Fibroblast of skin of abdomen (primary cell): ENCODE measurements at places on chromosomes 1 and 21.

DNA sequence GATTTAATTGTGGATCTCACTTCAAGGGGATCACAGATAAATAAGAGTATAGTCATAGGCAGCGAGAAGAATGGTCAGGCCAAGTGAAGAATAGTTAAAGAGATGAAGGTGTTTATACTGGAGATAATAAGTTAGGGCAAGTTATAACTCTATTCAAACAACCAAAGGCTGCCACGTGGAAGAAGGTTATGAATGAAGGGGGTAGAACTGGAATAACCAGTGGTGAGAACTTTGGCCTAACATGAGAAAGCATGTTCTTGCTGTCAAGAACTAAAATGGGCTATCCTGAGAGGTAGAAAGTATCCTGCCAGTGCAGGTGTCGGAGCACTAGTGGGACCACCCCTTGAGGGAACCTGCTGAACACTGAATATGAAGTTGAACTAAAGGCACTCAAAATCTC is 49.6 kb upstream of the EDEM3 start:
- DNase-seq: no peak

DNA sequence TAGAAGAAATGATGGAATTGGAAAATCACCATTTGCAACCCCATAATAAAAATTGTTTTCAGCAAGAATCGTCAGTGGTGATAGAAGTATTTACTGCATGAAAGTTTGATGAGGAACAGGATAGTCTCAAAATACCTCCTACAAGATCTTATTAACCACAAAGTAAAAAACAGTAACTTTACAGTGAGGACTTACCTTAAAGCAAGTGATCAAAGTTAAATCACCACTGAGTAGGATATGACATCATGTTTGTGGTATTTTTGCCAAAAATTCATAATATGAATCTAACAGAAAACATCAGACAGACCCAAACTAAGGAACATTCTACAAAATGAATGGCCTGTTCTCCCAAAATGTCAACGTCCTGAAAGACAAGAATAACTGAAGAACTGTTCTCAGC is 19.9 kb downstream of the ALDH9A1 start:
- no peak for DNase-seq

GRCh38 chr1:160428655-160429054 is 28.3 kb downstream of the VANGL2 start:
- peak; percentile 54 for DNase-seq

- DNase-seq: peak; percentile 36
Measured at GRCh38 chr1:241499910-241500309, 19.6 kb downstream of the FH start.

- peak; percentile 5 for DNase-seq
Measured at GRCh38 chr21:46518983-46519583, 60.4 kb downstream of the DIP2A start.

DNA sequence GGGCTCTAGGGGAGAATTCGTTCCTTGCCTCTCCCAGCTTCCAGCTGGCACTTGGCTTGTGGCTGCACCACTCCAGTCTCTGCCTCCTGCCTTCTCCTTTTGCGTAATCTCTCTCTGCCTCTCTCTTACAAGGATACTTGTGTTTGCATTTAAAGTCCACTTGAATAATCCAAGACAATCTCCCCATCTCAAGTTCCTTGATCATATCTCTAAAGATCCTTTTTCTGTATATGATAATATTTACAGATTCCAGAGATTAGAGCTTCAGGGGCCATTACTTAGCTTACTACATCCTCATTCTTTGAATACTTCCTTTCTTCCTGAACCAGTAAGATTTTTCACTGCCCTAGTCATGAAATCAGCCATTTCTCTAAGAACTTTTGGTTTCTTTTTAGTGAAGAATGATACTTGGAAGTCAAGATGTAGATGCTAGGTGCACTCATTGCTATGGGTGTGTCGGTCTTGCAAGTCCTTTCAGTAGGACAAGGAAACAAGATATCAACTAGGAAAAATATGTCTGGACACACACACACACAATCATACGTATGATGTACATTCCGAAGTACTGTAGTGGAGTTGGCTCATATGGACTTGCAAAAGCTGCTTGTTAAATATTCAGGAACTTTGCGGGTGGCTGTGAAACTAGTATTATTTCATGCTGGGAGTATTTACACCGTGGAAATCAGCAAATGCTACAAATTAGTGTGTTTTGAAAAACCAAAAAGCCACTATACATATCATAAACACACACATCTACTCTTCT is 20.8 kb upstream of the RLF start:
- peak; percentile 29 for DNase-seq

GRCh38 chr21:37866027-37866426 is 50.2 kb downstream of the KCNJ6 start:
- DNase-seq: no peak

DNA sequence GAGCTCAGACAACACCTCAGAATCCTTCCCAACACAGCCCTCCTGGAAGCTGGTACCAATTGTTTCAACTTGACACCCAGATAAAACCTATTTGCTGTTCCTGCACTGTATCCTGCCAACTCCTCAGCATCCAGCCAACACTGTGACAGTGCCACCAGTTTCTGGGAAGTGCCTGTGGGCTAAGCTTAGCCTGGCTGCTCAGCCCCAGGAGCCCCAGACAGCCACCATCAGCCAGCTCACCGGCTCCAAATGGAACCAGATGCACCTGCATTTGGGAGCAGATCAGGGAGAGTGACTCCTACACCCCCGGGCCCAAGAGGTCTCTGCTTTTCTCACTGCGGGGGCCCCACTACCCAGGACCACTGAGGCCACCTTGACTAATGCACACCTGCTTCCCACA is 24.9 kb downstream of the KCNN3 start:
- DNase-seq: no peak

- peak; percentile 9 for DNase-seq
Measured at GRCh38 chr1:20962576-20963258, 175.6 kb upstream of the HP1BP3 start.

DNA sequence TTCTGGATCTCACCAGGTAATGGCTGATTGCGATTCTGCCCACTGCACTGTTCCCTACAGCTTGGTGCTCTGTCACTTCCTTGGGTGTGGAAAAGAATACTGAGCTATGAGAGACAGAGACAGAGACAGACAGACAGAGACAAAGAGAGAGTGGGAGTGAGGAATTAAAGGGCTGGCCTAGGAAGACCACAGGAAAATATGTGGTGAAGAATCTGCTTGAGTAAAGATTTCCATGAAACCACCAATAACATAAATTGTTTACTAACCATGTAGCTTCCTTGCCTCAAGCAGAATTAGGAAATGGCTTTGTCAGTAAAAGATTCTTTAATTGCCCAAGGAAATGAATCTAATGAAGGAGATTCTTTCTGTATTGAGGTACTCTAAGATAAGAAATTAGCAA is 54.4 kb downstream of the MPZL1 start:
- DNase-seq: peak; percentile 31

GRCh38 chr1:61887931-61888564 is 145.8 kb downstream of the PATJ start:
- DNase-seq: no peak

- DNase-seq: no peak
Measured at GRCh38 chr1:203771901-203772301, 6.9 kb downstream of the LAX1 start.

DNA sequence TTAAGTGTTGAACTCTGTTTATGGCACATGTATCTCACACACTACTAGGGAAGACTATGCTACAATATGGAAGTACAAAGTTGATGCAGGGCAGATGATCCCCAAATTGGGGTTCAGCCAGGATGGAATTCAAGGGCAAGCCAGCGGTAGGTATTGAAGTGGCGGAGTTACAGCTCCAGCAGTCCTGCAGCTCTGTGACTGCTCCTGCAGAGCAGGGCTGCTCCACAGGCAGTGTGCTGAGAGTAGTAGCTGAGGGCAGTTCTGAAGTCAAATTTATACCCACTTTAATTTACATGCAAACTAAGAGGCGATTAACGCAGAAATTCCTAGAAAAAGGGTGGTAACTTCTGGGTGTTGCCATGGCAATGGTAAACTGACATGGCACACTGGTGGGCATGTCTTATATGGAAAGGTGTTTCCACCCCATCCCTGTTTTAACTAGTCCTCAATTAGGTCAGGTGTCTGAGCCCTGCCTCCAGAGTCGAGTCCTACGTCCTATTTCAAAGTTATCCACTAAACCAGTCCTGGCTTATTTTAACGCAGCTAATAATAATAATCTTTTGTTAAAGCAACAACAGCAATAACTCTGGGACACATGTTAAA is 20.6 kb upstream of the CENPF start:
- DNase-seq: no peak

DNA sequence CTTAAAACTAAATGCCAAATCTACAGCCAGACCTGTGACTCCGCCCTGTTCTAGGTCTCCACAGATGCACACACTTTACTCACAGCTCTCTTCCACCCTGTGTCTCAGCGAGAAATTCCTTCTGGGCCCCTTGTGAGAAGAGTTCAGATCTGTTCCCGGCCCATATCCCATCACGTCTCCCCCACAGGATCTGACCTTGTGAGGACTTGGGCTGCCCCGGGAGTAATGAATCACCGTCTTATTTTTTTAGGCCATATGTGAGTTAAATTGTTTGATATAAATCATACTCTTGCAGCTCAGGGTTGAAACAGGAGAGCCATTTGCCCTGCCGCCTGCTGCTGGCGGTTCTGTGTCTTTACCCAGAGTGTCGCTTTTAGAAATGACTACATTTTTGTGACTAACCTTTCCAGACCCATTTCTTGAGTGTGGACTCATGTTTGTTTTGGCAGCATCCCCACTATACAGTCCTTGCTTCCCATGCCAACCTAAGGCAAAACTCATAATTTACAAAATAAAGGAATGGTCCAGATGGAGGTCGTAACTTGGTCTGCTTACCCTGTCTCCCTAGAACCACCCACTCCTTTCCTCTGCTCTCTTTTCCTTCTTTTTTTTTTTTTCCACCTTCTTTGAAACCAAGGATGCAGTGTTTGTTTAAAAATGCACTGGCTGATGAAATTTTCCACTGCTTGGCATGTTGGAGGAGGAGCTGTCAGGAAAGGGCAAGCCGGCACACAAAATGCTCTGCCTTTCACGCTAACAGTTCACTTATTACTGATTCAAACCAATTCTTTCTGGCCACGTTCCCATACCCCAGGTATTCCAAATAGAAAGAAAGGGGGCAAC is 98.0 kb upstream of the C1orf105 start:
- DNase-seq: peak; percentile 99

DNA sequence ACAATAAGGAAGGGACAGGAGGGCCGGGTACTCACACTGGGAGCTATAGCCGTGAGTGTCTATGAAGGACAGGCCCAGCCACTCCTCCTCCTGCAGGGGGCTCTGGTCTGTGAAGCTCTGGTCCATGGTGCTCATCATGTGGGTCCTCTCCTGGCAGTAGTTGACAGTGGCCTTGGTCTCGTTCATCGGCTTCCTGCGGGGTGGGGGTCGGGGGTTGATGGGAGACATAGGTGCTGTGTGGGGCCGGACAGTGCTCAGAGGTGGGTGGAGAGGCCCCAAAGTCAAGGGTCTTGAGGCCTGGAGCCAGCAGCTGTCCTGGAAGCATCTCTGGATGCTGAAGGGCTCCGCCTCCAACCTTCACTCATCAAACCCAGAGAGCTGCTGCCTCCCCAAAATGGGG is 260.4 kb downstream of the PTPRU start:
- no peak for DNase-seq

- peak; percentile 27 for DNase-seq
Measured at GRCh38 chr1:208997726-208998312, 585.7 kb upstream of the CAMK1G start.

DNA sequence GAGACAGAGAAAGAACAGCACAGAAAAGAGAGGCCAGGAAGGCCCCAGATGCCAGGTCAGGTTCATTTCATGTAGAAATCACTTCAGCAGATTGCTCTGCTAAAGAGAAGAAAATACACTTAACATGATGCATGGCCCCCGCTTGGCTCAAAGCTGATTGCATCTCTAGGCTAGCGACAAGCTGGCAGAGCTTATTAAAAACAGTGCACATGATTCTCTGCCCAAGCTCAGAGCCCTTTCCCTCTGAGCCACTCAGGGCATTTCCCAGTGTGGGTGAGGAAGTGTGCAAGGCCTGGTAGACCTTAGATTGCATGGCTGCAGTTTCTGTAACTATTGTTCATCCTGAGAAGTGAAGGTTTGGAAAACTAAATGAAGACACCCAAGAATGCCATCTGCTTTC is 3.3 kb upstream of the CAPN9 start:
- no peak for DNase-seq

- no peak for DNase-seq
Measured at GRCh38 chr1:191912517-191912916, 245.7 kb upstream of the RGS18 start.

- no peak for DNase-seq
Measured at GRCh38 chr1:248853663-248854375, 5.1 kb downstream of the ZNF692 start.

DNA sequence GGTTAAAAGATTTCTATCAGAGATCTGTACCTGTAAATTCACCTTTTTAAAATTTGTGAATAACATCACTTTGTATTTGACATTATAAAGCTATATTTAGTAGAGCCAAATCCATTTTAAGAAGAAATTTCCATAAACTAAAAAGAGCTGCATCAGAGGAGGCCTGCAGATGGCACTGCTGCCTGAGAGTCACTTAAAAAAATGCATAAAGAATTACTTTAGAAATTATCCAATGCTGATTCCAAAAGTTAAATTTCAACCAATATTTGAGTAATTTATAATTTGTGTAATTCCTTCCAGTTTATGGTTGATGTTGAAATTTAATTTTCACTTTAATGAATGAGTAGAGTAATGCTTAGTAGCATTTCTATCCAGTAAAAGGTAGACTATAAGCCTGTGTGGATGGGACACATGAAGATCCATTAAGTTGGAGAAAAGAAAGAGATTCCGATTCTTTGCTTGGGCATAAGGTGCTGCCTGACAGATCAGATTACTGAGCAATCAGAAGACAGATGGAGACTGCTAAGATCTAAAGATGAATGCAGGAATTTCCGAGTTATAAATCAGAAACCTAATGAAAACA is 20.7 kb upstream of the RPE65 start:
- no peak for DNase-seq

DNA sequence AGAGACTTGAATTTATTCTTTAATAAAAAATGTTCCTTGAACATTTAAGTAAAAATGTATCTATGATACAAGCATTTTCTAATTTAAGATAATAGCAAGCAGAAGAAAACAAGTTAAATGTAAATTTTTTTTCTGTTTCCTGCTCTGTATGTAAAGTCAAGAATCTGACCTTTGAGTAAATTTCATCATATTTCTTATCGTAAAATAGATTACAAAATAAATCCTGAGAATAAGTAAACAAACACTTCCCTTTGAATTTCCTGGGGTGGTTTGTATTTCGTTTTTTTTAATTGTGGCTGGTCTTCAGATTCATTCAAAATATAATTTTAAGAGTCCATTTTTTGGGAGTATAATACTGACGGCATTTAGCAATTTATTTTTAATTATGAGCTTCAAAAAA is 77.6 kb downstream of the POU2F1 start:
- no peak for DNase-seq

DNA sequence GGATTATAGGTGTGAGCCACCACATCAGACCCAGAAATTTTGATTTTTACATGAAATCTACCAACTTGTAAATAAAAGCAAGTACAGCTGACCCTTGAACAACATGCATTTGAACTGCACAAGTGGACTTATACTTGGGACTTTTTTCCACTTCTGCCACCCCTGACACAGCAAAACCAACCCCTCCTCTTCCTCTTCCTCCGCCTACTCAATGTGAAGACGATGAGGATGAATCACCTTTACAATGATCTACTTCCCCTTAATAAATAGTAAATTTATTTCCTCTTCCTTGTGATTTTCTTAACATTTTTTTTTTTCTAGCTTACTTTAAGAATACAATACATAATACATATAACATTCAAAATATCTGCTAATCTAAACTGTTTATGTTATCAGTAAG is 17.5 kb upstream of the YRDC start:
- no peak for DNase-seq

- DNase-seq: peak; percentile 35
Measured at GRCh38 chr1:117106478-117106877, 15.1 kb downstream of the TRIM45 start.
